A673 (cell line): ENCODE measurements at places on chromosomes 7 and 10.
A peak's percentile ranks its signal among the peaks of the same experiment; 100 is the strongest.

DNA sequence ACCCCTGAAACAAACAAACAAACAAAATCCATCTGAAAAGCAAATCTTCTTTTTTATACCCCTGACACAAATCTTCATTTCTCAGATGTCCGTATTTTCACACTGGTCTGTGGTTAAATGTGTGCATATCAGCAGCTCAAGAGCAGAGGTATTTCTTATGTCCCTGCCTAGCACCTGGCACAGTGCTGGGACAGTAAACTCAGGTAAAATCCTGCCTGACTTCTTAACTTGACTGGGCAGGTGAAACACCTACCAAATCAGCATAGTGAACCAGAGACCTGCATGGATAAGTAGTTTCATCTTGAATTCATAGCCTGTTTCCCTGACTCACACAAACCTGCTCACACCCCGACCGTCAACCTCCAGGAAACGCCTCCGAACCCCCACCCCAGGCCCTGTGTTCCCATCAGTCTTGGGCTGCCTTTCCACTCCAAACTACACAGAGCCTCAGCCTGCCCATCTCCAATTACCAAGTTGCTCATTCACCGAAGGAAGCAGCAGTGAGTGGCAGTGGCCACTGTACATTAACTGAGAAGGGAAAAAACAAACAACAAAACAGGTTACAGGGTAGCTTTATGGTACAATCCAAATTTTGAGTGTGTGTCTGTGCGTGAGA, 109.9 kb downstream of the HECTD2 start:
- no peak for DNase-seq

- DNase-seq, result no peak
Observed at GRCh38 chr7:105643384-105643783, 62.1 kb upstream of the EFCAB10 start.

DNA sequence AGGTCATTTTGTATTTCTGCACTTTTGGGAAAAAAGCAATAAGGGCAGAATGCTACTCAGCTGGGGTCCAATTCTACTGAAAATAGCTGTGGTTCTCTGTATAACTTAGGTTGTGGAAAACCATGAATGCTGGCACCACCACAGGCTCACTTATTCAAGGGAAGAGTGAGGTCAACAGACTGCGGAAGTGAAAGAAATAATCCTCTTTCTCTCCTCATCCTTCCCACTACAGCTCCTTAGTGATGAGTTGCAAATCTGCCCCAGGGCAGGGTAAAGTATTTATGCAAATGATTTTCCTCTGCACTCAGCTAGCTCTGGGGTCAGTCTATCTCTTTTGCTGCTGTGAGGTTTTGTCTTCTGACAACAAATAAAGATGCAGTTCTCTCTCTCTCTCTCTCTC, 74.1 kb upstream of the PTPRZ1 start:
- peak; percentile 85 for DNase-seq

DNA sequence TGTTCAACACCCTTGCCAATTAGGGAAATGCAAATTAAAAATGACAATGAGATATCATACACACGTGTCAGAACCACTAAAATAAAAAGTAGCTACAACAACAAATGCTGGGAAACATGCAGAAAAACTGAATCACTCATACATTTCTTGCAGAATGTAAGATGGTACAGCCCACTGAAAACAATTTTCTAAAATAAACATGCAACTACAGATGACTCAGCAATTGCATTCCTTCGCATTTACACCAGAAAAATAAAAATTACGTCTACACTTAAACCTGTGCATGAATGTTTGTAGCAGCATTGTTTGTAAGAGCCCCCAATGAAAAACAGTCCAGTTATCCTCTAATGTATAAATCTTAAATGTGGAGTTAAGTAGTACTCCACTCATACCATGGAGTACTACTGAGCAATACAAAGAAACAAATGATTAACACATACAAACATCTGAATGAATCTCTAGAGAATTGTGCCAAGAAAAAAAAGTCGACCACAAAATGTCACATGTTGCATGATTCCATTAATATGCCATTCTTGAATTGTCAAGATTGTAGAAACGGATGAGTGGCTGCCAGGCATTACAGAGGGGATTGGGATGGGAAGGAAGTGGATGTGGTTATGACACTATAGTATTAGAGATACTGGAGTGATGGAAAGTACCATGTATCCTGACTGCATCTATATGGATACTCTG, 134.6 kb upstream of the NPSR1 start:
- DNase-seq, result peak; percentile 8

- DNase-seq, result no peak
Observed at GRCh38 chr10:131058799-131059198, 252.7 kb downstream of the TCERG1L start.
